ENCODE measurements at places on chromosomes 2 and 18. TPM values are rescaled to one million over a fixed set of nuclear protein-coding genes. Genes with fewer than 3 reads are reported as not detected.
A peak's percentile ranks its signal among the peaks of the same experiment; 100 is the strongest.

The ZBTB14 gene
- total RNA-seq: 9.4 TPM

The CDK5R2 gene
- not detected for total RNA-seq

The MDH1B gene
- total RNA-seq: 0.48 TPM

The ERMN gene
- total RNA-seq: not detected

The FAM124B gene
- not detected for total RNA-seq

The ABCG5 gene
- total RNA-seq: not detected

The RAX gene
- not detected for total RNA-seq

The ANKRD12 gene
- 12.9 TPM for total RNA-seq

The BMPR2 gene
- total RNA-seq: 30.1 TPM

The PROM2 gene
- 40.7 TPM for total RNA-seq

The GNAL gene
- 4.4 TPM for total RNA-seq

The WNT6 gene
- not detected for total RNA-seq

The RPRM gene
- not detected for total RNA-seq

The NXPH2 gene
- not detected for total RNA-seq

The FAP gene
- 3.0 TPM for total RNA-seq

DNA sequence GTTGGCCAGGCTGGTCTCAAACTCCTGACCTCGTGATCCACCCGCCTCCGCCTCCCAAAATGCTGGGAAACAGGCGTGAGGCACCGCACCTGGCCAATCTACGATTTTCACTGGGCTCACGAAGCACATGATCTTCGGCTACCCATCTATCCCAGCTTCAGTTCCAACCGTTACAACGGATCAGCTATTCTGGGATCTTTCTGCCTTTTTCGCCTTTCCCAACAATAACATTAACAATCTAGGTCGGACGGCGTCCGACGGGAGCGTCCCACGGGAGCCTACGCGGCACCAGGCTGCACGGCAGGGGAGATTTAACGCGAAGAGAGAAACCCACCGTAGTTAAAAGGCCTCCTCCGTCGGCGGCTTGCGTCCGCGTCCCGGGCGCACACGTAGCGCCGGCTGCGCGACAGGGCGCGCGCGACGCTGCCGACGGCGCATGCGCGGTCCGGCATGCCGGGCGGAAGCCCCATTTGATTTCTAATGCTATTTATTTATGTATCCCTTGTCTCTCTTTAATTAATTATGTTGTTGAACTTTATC is at the start of gene MSL3B:
Gene MSL3B, minus strand, starts transcription at position 394 of the 540 bp plus-strand sequence.
- peak; percentile 22 for DNase-seq

DNA sequence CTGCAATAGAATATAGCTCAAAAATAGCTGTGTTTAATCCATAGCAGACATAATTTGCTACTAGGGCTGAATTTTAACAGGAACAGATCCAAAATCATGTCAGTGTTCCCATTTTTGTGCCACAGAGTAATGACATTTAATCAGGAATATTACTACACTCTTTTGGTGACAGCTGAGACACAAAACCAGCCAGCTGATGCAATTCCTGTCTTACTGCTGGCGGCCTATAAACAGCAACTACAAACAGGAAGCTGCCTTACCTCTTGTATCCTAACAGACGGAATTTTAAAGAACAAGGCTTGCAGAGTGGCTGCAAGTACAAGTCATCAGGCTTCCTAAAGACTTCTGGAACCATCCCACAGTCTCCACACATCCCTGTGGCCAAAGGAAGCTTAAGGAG is 218.1 kb downstream of the ZNF521 start:
- no peak for DNase-seq

GRCh38 chr2:25576596-25576995 is 96.8 kb downstream of the DTNB start:
- no peak for DNase-seq

GRCh38 chr18:5600378-5601071 is 56.7 kb upstream of the EPB41L3 start:
- DNase-seq: no peak

- DNase-seq: no peak
Measured at GRCh38 chr2:102273619-102274211, 37.6 kb upstream of the IL1RL1 start.

DNA sequence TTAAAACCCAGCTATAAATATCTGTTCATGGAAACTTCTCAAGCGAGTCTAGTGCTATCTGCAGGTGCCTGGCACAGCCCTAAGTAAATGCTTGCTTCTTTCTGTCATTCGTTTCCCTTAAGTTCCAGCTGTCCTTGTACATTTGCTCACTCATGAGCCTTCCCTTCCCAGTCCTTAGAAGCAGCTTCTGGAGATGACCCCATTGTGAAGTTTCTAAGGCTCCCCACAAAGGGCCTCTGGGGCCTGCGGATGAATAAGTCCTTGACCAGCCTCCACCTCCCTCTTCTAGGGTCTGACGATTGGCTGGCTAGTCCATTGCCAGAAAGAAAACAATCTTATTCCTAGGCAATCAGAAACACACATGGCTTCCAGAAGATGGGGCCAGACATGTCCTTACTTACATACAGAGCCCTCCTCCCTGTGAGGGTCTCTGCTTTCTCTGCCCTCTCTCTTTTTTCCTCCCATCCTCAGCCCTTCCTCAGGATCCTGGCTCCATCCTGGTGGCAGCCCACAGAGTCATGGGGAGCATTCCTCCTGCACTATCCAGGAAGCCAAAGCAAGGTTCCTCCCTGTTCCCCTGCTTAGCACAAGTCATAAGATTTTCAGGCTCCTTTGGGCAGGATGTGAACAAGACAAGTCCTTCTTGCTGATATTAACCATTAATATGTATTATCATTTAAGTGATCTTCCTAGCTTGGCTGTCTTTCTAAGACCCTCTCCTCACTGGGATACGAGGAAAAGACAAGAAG is 87.3 kb downstream of the TNFRSF11A start:
- DNase-seq: no peak

DNA sequence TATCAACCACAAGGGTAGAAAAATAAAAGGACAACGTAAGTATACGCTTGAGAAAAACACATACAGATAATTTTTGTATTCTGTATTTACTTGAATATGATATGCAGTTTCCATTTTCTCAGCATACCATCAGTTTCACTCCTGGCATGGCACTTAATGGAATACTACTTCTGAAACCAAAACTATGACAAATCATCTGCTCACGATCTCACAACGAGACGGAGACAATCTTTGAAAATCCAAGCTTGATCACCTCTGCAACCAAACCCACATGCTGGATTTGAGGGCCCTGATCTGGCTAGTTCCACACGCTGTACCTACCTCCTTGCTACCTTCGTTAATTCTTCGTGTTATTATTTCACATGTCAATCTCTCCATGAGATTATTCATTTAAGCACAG is 387.6 kb downstream of the NBAS start:
- no peak for DNase-seq

DNA sequence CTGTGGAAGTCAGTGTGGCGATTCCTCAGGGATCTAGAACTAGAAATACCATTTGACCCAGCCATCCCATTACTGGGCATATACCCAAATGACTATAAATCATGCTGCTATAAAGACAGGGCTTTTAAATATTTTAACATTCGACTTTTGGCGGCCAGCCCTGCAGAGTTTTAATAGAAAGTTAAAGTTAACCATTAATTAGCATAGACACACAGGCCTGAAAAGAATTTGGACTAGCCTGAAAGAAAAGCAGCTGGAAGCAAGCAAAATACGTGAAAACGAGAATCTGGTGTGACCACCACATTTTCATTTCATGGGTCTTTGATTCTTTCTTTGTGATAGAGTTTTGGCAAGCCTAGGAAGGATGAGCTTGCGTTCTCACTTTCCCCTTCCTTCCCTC is 184.0 kb downstream of the SCG2 start:
- no peak for DNase-seq

GRCh38 chr2:47267711-47268086 is 112.6 kb upstream of the STPG4 start:
- DNase-seq: no peak

- DNase-seq: no peak
Measured at GRCh38 chr2:233968556-233968955, 51.4 kb downstream of the TRPM8 start.

DNA sequence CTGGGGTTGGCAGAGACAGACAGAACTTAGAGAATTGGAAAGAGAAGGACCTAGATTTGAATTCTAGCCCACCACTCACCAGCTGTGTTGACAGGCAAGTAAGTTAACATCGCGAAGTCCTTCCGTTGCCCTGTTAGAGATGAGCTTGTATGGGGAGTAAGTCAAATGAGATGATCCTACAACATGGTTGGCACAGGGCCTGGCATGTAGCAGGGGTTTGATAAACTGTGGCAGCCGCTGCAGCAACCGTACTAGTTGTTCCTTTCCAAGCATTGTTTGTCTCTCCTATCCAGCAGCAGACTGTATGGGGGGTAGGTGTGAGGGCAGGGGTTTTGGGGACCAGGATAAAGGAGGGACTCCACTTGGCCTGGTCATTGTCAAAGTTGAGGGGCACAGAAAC is 16.0 kb downstream of the TET3 start:
- no peak for DNase-seq

DNA sequence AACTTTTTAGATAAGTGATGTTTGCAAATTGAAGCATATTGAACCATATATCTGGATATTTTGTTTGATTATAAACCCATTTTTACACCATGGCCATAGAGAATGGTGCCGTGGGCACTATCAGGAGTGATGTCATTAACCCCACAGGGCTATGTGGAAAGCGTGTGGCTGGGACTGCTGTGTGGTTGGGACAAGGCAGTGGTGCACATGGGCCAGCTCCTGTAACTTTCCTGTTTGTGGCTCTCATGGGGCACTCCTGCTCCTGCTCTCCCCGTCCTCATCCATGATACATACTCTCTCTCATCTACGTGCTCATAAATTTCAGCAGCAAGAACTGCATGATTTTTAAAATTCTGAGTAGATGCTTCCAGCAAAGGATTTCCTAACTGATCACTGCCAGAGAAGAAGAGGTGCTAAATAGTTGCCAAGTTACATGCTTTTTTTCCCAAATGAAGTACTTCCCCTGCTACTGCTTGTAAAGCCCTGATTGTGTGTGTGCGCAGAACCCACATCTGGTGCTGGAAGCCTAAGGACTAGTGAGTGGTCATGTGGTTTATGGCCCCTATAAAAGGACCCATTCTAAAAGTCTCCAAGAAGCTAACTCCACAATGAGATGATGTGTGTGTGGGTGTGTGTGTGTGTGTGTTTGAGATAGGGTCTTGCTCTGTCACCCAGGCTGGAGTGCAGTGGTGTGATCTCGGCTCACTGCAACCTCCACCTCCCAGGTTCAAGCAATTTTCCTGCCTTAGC is 240.8 kb downstream of the NEDD4L start:
- no peak for DNase-seq

DNA sequence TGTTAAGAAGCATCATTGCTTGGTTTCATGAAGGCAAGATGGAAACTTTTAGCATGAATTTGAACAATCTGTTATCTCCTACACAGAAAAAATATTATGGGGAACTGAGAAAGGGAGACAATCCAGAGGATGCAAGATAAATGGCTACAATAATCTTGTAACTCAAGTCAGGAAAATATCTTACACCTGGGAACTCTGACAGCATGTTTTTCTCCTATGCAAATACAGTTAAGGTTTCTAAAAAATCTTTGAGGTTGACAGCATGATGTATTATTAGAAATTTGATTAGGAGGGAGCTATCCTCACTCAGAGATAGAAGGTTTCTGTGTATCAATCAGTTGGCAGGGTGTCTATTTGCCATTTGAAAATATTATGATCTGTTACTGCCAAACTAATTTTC is 75.6 kb downstream of the GPD2 start:
- DNase-seq: no peak

DNA sequence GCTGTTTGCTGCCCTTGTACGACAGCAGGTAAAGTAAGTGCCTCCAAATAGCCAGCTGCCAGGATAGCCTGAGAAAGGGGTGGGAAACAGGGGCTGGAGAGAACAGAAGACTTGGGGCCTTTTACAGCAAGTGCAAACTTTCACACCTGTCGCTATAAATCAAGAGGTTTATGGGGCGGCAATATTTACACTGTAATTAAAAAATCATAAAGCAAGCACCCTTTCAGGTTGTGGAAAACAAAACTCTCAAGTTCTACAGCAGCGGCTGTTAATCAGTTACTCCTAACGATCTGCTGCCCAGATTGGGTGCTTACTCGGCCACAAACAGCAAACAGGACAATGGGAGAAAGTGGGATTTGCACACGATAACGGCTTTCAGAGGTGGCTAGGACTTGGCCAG is 359.5 kb upstream of the ETAA1 start:
- no peak for DNase-seq

GRCh38 chr18:4068552-4069158 is 386.5 kb downstream of the DLGAP1 start:
- peak; percentile 38 for DNase-seq

- DNase-seq: no peak
Measured at GRCh38 chr2:125852364-125852763, 803.6 kb upstream of the GYPC start.

- peak; percentile 64 for DNase-seq
Measured at GRCh38 chr2:160210599-160211138, 10.6 kb upstream of the ITGB6 start.

DNA sequence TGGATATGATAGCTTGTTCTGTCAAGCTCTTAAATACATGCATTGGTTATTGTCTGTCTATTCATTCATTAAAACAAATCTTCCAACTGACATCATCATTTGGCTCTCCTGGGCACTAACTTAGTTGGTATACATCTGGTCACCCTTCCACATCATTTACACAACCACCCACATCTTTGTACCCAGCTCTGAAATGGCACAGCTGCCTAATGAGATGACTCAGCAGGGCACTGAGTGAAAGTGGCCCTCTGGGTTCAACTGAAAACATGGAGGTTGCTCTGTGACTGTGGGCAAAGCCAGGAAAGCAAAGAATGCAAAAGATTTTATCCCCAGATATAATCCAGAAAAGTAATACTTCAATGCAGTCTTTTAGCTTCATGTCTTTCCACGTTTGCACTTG is 234.0 kb upstream of the MAP2 start:
- no peak for DNase-seq

DNA sequence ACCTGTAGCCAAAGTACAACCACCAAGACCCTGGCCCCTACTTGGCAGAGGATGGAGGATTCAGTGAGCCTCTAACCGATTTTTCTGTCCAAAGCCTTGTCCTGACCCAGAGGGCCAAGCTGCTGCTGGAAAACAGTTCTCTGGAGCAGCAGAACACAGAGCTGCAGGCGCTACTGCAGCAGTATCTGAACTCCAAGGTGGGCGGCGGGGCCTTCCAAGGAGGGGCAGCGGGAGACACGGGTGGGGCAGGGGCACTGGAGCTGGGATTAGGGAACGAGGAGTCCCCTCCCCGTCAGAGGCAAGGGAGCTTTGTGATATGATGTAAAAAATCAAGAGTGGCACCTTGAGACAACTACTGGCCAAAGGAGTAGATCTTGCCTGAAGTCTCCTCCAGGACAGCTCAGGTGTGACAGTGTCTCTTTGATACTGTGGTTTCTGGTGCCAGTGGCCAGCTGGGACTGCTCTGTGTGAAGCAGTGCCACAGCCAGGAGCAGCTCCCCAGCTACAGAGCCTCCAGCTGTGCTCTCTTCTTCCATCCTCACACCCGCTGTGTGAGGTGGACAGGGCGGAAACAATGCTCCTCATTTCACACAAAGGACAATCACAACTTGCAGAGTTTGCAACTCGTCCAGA is 22.8 kb downstream of the OTOF start:
- DNase-seq: no peak

Data from foreskin keratinocyte (primary cell).